ENCODE measurements at places on chromosomes 13 and 19. TPM values are rescaled to one million over a fixed set of nuclear protein-coding genes. Genes with fewer than 3 reads are reported as not detected.

DNA sequence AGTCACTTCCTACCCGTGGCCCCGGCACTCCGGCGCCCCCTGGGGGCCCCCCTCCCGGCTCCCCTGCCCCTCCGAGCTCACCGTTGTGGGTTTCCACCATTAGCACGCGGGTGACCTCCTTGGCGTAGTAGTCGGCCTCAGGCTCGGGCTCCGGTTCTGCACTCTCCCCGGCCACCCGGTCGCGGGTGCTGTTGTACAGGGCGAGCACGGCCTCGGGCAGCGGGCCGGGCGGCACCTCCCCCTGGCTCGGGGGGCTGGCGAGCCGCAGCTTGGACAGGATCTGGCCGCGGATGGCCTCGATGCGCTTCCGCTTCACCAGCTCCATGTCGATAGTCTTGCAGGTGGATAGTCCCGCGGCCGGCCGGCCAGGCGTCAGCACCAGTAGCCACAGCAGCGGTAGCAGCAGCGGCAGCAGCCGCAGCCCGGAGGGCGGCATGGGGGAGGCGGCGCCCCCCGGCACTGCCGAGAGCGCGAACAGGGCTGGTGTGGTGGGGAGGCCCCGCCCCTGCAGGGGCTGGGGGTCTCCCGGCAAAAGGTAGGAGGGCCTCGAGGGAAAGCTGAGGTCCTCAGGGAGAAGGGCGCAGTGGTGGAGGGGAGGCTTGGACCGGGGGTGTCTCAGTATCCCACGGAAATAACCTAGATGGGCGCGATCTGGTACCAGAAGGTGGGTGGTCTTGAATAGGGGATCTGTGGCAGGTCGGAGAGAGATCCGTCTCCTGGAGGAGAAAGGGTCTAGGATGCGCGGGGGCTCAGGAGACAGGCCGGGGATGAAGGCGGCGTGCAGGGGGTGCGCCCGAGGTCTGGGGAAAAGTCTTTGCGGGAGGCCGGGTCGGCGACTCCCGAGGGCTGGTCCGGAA lies 885 bp downstream of the TGFB1 start:
- H3K27me3 ChIP-seq, result no peaks in the 10 kb centered on the region
- peaks cover 5% of the 10 kb centered on the region for H3K36me3 ChIP-seq
- peak; percentile 97 for DNase-seq
- H3K4me1 ChIP-seq, result peaks cover 42% of the 10 kb centered on the region
- peak overlapping the region; percentile 98 for H3K27ac ChIP-seq

DNA sequence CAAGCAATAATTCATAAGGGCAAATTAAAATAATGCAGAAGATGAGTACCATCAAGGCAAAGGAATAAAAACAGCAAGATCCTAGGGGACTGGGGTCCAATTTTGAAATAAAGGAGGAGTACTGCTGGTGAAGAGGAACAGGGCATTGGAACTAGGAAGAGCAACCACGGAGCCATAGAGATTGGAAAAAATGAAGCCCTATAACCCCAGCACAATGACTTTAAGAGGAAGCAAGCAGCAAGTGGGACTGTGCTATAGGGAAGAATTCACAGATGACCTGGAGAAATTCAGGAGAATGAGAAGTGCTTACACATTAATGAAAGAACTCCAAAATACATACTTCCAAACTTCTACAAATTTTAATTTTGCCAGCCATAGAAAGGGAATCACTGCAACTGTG lies 44.9 kb upstream of the ITM2B start:
- no peaks in the 10 kb centered on the region for H3K36me3 ChIP-seq
- no peak overlapping the region for H3K27ac ChIP-seq
- DNase-seq, result no peak
- H3K27me3 ChIP-seq, result no peaks in the 10 kb centered on the region
- H3K4me3 ChIP-seq, result no peak overlapping the region
- peaks cover 61% of the 10 kb centered on the region for H3K4me1 ChIP-seq

DNA sequence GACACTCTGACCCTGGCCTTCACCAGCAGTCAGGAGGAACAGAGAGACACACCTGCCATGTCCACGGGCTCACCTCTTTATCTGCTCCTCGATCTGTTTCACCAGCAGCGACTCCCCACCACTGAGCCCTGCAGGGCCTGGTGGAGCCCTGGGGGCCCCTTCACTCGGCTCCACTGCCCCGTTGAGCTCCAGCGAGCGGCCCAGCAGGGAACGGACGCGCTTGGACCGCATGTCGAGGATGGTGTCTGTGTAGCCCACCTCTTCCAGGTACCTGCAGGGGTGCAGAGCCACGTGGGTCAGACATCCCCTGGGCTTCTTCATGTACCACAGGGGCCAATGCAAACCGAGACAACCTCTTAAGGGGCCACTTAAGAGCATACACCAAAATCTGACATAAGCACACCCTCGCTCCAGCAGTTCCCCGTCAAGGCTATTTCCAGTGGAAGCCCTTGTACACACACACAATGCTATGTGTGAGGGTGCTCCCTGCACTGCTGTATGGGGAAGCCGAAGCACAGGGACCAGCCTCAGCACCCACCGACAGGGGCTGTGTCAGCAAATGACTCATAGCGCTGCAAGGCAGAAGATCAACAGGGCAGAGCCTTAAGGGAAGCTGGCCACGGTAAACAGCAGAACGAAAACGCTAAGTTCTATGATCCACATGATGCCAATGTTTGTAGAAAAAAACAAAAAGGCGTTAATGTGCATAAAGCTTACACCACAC lies 12.7 kb upstream of the FKRP start:
- no peaks in the 10 kb centered on the region for H3K27me3 ChIP-seq
- peaks cover 100% of the 10 kb centered on the region for H3K4me1 ChIP-seq
- DNase-seq, result peak; percentile 89
- H3K4me3 ChIP-seq, result no peak overlapping the region

DNA sequence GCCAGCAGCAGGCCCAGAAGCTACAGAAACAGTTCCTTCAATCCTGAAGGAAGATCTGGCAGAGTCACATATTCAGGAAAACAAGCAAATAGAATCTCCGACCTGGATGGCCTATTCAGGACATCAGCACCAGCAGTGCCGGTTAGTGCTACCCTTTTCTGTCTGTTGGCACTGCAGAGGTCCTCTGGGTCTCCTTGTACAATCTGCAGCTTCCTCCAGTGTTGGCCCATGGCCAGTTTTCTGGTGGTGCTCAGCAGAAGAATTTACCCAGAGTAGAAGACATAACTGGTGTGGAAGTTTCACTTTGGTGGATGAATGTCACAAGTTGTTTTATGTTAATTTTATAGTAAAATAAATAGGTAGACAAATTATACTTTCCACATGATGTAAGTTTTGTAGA lies 498.1 kb downstream of the COG6 start:
- H3K4me1 ChIP-seq, result no peaks in the 10 kb centered on the region
- no peaks in the 10 kb centered on the region for H3K27me3 ChIP-seq
- H3K36me3 ChIP-seq, result no peaks in the 10 kb centered on the region
- H3K4me3 ChIP-seq, result no peak overlapping the region
- H3K27ac ChIP-seq, result no peak overlapping the region

- DNase-seq, result no peak
- peaks cover 74% of the 10 kb centered on the region for H3K36me3 ChIP-seq
- H3K4me1 ChIP-seq, result no peaks in the 10 kb centered on the region
- H3K27ac ChIP-seq, result no peak overlapping the region
- no peaks in the 10 kb centered on the region for H3K27me3 ChIP-seq
- no peak overlapping the region for H3K4me3 ChIP-seq
Measured at GRCh38 chr13:72823724-72824123, 41.8 kb downstream of the PIBF1 start.

The SYDE1 gene
- total RNA-seq, result 14.8 TPM

DNA sequence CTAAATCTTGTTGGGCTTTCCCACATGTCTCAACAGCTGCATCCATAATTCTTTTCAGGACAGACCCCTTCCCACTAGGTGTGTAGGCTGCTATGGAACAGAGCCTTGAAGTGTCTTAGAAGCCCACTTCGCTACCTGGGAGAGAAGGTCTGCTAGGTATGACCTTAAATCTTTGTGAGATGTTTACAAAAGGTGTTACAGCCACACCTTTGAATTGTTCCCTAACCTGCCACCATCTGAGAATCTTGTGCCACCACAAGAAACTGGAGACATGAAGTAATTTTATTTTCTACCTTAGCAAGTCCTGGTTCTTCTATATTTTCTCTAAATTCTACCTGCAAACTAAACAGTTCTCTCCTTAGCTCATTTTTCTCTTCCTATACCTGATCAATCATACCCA lies 67.4 kb upstream of the IL17D start:
- no peaks in the 10 kb centered on the region for H3K27me3 ChIP-seq
- DNase-seq, result no peak
- no peak overlapping the region for H3K4me3 ChIP-seq
- H3K27ac ChIP-seq, result no peak overlapping the region

The ERICH4 gene
- total RNA-seq, result not detected

DNA sequence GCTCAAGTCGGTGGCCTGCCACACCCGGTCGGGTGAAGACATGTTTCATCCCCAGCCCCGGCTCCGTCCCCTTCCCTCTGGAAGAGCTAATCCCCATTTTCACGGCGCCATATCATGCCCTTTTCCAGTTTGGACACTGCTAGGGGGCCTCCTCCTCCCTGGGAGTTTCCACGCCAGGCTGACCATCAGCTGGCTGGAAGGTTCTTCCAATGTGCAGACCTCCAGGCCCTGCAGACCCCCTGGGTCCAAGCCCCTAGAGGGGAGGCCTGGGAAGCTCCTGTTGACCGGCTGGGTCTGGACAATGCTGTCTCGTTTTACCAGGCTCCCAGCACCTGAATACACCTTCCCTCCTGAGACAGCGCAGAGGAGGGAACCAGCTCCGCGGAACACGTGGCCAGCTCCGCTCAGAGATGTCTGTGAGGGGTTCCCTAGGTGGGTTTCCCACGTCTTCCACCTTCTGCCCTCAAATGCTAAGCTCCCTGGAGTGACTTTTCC lies 44.7 kb upstream of the RANBP3 start:
- DNase-seq, result no peak
- peaks cover 12% of the 10 kb centered on the region for H3K4me1 ChIP-seq
- no peaks in the 10 kb centered on the region for H3K27me3 ChIP-seq
- no peak overlapping the region for H3K27ac ChIP-seq
- no peak overlapping the region for H3K4me3 ChIP-seq
- H3K36me3 ChIP-seq, result no peaks in the 10 kb centered on the region

- H3K4me3 ChIP-seq, result no peak overlapping the region
- no peak overlapping the region for H3K27ac ChIP-seq
- no peak for DNase-seq
- peaks cover 16% of the 10 kb centered on the region for H3K4me1 ChIP-seq
Measured at GRCh38 chr13:99415851-99416331, 85.4 kb upstream of the TM9SF2 start.

The SPTBN4 gene
- 1.6 TPM for total RNA-seq

DNA sequence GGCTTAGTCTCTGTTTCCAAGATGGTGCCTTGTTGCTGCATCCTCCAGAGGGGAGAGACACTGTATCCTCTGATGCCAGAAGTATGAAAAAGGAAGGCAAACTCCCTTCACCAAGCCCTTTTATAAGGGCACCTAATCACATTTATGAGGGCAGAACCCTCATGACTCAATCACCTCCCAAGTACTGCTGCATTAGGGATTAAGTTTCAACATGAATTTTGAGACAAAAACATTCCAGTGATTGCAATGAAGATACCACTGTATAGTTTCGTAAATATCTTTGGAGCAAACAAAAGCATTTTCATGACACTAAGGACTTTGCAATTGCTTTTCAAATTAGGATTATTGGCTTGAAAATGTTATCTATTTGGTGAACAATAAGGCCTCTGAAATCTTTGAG lies 63.8 kb downstream of the RNF17 start:
- H3K36me3 ChIP-seq, result no peaks in the 10 kb centered on the region
- DNase-seq, result no peak
- no peaks in the 10 kb centered on the region for H3K4me1 ChIP-seq
- no peak overlapping the region for H3K27ac ChIP-seq

DNA sequence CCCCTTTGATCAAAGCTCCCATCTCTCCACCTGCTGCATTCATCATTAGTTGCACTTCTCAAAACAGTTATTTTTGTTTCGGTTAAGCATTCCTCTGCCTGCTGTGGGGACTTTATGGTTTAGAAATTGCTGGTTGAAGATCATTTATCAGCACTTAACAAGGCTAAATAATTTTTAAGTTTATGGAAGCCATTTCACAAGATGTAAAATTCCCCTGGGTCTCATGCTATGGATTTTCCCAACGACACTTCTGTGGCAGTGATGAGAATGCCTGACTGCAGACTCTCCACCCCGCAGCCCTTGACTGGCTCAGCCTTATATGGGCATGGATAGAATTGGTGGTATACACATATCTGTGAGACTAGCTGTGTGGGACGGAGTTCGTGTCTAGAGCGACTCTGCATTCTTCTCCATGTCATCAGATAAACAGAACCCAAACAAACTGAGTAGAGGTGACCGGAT lies 52.8 kb downstream of the COL4A2 start:
- DNase-seq, result no peak
- peaks cover 7% of the 10 kb centered on the region for H3K4me1 ChIP-seq
- H3K27me3 ChIP-seq, result no peaks in the 10 kb centered on the region

GRCh38 chr13:42750794-42751193 lies 30.6 kb upstream of the FAM216B start:
- H3K27ac ChIP-seq, result no peak overlapping the region
- no peaks in the 10 kb centered on the region for H3K36me3 ChIP-seq
- DNase-seq, result no peak
- no peak overlapping the region for H3K4me3 ChIP-seq

DNA sequence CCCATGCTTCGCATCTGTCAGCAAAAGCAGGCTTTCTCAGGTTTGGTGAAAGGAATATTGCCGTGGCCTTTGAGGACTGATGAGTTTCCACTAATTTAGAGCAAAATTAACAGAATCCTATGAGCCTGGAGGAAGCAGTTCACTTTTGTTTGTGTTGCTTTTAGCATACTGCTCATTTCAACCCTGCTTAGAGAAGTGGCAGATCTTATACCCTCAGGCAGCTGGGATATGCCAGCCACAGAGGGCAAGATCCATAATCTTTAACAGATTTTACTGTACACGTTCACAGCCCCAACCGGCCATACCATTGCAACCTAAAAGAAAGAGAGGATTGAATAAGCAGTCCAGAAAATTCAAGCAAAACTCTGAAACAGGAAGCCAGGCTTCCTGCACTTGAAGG lies 60.5 kb downstream of the COL4A2 start:
- H3K27me3 ChIP-seq, result no peaks in the 10 kb centered on the region
- H3K4me3 ChIP-seq, result no peak overlapping the region
- no peak overlapping the region for H3K27ac ChIP-seq
- no peak for DNase-seq
- peaks cover 13% of the 10 kb centered on the region for H3K4me1 ChIP-seq

DNA sequence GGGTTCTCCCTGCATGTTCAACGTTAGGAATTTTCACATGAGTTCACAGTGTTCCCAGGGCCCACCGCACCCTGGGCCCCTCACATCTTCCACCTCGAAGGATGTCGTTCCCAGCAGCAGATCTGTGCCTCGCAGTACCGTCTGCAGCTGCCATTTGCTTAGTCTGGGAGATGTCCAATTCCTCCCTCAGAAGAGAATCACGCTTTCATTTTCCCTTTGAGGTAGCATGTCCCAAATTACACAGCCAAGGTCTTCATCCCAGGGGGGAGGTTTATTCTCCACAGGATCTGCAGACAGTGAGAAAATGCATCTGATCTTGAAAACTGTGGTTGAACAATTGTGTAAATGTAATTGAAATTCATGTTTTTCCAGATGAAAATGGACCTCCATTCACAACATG lies 150.2 kb downstream of the DCT start:
- H3K27me3 ChIP-seq, result no peaks in the 10 kb centered on the region
- peaks cover 49% of the 10 kb centered on the region for H3K4me1 ChIP-seq
- H3K4me3 ChIP-seq, result no peak overlapping the region
- no peak for DNase-seq

The CTXN1 gene
- 4.4 TPM for total RNA-seq

The SULT2B1 gene
- total RNA-seq, result not detected

- H3K27ac ChIP-seq, result peak overlapping the region; percentile 99
- H3K27me3 ChIP-seq, result no peaks in the 10 kb centered on the region
- peak; percentile 96 for DNase-seq
- peaks cover 9% of the 10 kb centered on the region for H3K36me3 ChIP-seq
- H3K4me1 ChIP-seq, result peaks cover 66% of the 10 kb centered on the region
Measured at GRCh38 chr19:40420766-40421765, 4.7 kb downstream of the SERTAD1 start.
